Stimulated activated CD8-positive, alpha-beta memory T cell treated with anti-CD3 and anti-CD28 coated beads, Interleukin-2, amount 100 ng/mL, for 1 hour (primary cell): ENCODE measurements at places on chromosomes 1 and 21.

- DNase-seq = no peak
Observed at GRCh38 chr21:35232545-35233176, 183.6 kb upstream of the RUNX1 start.

DNA sequence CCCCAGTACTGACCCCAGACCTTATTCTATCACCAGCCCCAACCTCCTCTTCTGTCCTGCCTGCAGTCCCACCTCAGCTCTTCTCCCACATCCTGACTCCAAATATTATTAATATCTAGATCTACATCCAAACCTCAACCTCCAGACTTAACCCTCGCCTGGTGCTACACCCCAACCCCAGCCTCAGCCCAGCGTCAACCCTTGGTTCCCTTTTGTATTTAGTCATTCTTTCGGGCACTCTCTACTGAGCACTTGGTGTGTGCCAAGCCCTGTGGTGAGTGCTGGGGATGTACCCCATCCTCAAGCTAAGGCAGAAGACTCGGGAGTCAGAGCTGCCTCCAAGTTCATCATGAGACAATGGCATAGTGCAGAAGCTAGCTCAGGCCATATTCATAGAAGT, 1.1 kb downstream of the SHISAL2A start:
- DNase-seq = no peak

DNA sequence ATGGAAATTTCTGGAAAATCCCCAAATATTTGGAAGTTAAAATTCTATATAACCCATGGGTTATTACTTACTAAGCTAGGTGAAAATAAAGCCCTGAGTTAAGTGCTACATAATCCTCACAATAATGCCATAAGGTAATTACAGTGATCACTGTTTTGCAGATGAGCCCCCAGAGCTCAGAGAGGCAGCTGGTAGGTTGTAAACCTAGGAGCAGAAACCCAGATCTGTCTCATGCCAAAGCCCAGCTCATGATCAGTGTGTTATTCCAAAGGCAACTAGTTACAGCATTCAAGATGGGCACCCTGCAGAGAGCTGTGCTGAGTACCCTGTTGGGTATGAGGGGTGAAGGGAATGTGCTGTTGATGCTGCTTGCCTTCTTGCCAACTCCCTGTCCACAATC, 10.8 kb upstream of the MYOG start:
- no peak for DNase-seq

- no peak for DNase-seq
Observed at GRCh38 chr1:198756470-198756869, 117.6 kb downstream of the PTPRC start.

GRCh38 chr1:177859572-177859971, 110.3 kb downstream of the SEC16B start:
- DNase-seq = no peak

DNA sequence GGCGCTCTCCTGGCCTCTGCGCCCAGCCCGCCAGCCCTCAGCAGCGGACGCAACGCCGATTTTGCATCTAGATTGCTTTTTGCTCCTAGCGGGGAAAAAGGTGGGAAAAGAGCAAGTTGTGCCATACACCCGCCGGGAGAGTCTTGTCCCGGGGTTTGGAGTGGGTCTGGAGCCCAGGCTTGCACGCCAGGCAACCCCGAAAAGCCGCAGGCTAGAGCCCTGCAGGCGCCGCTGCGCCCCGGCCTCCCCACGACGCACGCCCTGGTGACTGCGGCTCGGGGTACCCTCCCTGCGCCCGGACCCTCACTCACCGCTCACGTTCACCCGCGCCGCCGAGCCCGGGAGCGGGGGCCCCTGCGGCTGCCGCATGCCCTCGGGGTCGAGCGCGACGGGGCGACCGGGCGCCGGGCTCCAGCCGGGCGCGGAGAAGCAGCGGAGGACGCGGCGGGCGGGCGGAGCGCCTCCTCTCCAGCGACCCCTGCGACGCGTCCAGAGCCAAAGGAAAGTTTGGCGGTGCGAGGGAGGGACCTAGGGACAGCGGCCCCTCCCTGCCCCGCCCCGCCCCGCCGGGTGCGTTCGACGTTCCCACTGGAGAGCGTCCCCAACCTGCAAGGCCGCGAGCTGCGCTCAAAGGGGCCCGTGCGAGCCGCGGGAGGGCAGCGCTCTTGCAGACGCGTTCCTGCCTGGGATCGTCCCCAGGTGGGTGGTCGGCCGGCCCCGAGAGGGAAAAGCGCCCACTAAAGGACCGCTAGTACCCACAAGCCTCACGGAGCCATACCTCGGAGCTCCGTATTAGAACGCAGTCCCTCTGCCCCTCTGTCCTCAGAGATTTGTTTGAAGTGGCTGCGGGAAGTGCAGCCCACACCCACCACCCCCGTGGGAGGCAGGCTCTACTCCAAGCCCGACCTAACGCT, at the start of gene LPAR3:
TSS of gene LPAR3 (minus strand) at position 502 of the 914 bp plus-strand sequence. CDS start 27,086 bp downstream, outside the sequence.
- DNase-seq = no peak

- no peak for DNase-seq
Observed at GRCh38 chr1:16921391-16922185, at the start of gene CROCC. TSS of gene CROCC (plus strand) at chr1:16921931. CDS start at chr1:16922019, 88 bp downstream.

DNA sequence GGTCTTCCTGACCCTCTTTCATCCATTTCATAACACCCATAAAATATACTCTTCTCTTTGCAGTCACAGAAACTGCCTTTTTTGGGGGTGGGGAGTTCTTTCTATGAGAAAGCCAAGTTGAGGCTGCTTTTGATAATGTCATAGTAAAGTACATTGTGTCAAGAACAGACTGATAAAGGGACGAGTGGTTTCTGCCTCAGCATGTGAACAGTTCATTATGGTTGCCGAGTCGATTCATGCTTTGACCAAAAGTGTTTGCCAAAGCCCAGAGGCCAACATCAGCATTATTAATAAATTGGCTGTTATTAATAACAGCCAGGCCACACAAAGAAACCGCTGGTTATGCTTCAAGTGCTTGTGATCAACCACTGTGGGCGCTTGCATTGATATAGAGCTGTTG, 162.0 kb downstream of the HUNK start:
- DNase-seq = no peak

DNA sequence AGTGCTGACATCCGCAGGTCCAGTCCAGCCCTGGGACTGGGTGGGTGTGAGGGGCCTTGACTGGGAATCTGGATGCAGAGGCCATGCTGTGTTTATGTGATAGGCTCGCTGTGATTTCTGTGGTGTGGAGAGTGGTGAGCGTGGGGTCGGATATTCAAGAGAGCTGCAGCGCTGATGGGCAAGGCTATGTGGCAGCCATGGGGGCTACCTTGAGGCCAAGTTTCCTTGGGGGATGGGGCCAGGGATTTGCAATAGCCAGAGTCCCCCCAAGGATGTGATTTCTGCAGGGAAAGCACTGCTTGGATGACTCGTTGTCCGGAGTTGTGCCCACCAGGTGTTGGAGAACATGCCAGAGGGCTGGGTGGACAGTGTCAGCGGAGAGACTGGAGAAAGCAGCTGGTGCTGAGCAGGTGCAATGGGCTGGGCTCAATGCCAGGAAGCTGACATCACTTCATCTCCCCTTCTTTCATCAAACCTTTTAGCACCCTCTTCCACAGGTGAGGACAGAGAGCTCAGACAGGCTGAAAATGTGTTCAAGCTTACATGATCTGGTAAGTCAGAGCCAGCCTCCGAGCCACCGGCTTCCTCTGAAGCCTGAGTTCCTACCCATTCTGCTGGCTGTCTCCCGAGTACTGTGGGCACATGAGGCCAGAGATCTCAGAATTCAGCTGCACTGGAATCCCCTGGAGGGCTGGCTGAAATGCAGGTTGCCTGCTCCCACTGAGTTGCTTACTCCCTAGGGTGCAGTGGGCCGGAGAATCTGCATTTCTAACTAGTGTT, 132.9 kb downstream of the RHOU start:
- DNase-seq = no peak

DNA sequence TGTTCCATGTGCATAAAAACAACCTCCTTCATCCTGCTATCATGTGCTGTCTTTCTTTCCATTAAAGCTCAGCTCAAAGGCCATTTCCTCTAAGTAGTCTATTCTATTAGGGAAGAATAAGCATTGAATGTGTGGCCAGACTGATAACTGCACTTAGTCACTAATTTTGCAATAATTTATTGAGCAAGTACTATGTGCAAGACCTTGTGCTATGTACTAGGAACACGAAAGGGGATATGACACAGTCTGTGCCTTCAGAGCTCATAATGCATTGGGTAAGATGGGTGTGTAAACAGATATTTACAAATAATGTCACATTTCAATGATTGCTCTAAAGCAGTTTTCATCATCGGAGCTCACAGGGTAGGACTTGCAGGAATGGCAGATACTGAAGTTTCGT, 54.2 kb downstream of the NMNAT2 start:
- DNase-seq = no peak

DNA sequence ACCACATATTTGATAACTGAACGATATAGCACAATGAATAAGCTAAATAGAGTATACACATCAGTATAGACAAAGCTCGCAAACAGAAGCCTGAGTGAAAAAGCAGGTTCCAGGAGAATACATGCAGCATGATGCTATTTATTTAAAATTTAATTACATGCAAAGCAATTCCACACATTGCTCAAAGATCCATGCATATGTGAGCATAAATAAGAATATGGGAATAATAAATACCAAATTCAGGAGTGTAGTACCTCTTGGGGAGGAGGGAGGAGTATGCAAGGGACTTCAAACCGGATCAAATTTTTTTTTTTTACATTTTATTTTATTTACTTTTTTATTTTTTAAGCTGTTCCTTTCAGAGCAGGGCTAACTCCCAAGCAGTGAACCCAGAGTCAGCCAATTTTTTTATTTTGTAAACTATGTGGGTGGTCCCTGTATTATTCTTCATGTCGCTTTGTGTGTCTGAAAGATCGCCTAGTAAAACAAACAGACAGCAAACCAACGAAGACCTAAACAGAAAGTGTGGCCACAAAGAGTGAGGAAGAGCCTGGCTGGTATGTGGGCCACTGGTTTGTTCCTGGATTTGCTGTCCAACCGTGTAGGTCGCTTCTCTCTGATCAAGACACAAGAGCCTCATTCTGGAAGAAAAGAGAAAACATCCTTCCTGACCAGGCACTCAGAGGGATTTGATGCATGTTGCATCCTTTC, 4.2 kb upstream of the SHISAL2A start:
- no peak for DNase-seq

- no peak for DNase-seq
Observed at GRCh38 chr1:153506831-153507413, 28.9 kb downstream of the S100A6 start.

DNA sequence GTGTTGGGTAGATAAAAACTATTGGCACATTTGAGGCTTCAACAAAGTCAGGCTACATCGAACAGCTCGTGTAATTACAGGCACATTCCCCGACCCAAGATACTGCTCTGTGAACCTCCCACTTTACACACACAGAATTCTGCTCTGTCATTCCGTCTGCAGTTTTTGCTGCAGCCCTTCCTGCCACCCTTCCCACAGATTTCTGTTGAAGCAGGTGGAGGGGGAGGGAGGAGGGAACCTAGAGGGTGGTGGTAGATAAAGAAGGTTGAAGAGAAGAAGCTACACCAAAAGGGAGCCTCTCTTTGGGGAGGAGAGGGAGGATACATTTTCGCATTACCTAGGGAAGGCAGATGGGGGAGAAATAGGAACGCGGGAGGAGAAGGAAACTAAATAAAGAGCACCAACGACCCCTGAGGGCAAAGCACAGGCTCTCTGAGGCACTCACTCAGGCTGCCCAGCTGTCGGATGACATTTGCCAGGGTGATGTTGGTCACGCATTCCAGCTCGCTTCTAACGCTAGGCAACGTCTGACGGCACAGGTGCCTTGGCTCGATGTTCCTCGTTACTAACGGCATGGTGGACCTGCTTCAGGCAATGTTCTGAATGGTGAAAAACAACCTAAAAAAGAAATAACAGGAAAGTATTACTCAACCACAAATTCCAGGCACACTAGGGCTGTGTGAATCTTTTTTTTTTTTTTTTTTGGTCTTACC, 36.0 kb downstream of the GPR3 start:
- DNase-seq = no peak
